Calu3 (cell line): ENCODE measurements at places on chromosomes 1 and 21. TPM values are rescaled to one million over a fixed set of nuclear protein-coding genes. Genes with fewer than 3 reads are reported as not detected.

Gene TEX38
- not detected in 2 replicates for total RNA-seq

Gene AKR7A3
- total RNA-seq = 1.7 and 2.2 TPM in 2 replicates

Gene URB1
- total RNA-seq = 16.5 and 19.2 TPM in 2 replicates

Gene UBXN10
- total RNA-seq = 0.33 and 0.37 TPM in 2 replicates

Gene ALPL
- total RNA-seq = 0.31 and 0.93 TPM in 2 replicates

- DNase-seq = peak; percentile 19
- no peak overlapping the region for H3K27ac ChIP-seq
- peaks cover 35% of the 10 kb centered on the region for H3K27me3 ChIP-seq
Observed at GRCh38 chr1:11648732-11649158, 5.5 kb downstream of the FBXO2 start.

GRCh38 chr1:37932759-37933158 is 14.1 kb downstream of the INPP5B start:
- H3K36me3 ChIP-seq = peaks cover 26% of the 10 kb centered on the region
- H3K27me3 ChIP-seq = no peaks in the 10 kb centered on the region
- peaks cover 15% of the 10 kb centered on the region for H3K4me1 ChIP-seq
- H3K27ac ChIP-seq = no peak overlapping the region
- peak overlapping the region; percentile 94 for H3K4me3 ChIP-seq
- DNase-seq = no peak

GRCh38 chr1:112529301-112529700 is 20.5 kb downstream of the WNT2B start:
- H3K27ac ChIP-seq = no peak overlapping the region
- H3K4me1 ChIP-seq = no peaks in the 10 kb centered on the region
- no peaks in the 10 kb centered on the region for H3K27me3 ChIP-seq
- no peak for DNase-seq

DNA sequence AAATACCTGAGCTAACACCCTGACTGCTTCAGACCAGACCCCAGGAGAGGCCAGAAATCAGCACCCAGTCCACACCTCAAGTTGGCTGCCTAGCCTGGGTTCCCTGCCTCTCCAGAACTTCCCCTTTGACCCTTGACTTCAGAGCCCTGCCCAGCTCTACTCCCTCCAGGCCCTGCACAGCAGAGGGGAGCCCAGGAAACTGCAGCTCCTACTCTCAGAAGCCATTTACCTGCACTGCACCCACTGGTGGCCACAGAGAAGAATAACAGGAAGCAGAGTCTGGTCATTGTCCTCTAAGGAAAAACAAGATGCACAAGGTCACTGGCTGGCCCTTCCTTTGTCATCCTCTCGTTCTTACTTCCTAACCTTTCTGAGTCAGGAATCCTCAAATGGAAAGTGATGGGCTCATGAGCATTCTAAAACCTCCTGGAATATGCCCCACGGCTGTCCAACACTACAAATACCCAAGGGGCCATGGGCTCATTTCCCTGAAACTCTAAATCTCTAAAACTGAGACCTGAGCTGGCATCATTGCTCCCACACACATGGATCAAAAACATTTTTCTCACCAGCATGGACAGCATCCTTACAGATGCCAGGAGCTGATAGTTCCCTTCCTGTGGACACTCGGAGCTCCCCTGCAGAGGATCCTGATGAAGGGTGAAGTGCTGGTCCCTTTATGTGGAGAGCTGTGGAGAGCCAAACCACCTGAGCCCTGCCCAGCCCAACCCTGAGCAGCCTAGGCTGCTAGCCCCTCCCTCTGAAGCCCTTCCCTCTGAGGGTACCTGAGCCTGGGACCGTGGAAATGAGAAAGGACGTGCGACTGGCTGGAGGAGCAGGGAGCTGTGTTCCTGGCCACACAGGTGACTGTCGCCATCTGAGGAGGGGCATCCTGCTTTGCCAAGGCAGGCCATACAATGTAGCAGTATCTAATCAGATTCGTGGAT is at the start of gene ITLN2:
Gene ITLN2, minus strand, starts transcription at position 652 of the 947 bp plus-strand sequence. Its CDS starts 68 bp downstream, at position 584.
- no peak within 1 kb of the TSS for H3K27ac ChIP-seq
- no peaks in the 10 kb centered on the region for H3K36me3 ChIP-seq
- peaks cover 22% of the 10 kb centered on the region for H3K27me3 ChIP-seq
- no peak within 1 kb of the TSS for H3K4me3 ChIP-seq
- DNase-seq = peak; percentile 69

DNA sequence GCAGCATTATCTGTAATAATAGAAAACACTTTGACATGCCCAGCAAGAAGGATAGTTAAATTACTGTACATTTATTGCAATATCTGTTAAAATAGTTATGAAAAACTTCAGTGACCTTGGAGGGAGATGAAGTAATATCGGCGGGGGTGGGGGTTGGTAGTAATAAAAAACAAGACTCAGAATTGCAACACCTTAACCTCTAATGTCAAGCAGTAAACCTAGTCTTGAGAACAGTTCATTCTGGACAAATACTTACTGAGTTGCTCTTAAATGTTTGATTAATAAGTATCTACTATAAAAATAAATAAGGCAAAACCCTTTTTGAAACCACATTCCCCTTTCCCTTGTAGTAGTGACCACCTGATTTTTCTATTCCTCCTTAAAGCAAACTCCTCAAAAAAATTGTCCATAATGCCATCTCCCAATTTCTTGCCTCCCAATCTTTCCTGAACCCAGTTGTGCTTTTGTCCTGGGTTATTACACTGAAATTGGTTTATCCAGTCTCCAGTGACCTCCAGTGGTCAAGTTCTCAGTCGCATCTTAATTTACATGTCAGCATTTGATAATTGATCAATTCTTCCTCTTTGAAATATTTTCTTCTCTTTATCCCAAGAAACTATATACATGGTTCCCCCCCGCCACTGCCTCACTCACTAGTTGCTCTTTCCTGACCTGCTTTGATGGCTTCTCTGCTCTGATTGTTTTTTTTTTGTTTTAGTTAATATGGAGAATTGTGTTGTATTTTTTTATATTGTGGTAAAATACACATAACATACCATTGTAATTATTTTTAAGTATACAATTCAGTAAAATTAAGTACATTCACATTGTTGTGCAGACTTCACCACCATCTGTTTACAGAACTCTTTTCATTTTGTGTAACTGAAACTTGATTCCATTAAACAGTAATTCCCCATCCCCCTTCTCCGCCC is 36.8 kb downstream of the RAP1A start:
- H3K4me3 ChIP-seq = no peak overlapping the region
- peaks cover 9% of the 10 kb centered on the region for H3K4me1 ChIP-seq
- no peaks in the 10 kb centered on the region for H3K27me3 ChIP-seq
- no peaks in the 10 kb centered on the region for H3K36me3 ChIP-seq
- H3K27ac ChIP-seq = peak overlapping the region; percentile 72

DNA sequence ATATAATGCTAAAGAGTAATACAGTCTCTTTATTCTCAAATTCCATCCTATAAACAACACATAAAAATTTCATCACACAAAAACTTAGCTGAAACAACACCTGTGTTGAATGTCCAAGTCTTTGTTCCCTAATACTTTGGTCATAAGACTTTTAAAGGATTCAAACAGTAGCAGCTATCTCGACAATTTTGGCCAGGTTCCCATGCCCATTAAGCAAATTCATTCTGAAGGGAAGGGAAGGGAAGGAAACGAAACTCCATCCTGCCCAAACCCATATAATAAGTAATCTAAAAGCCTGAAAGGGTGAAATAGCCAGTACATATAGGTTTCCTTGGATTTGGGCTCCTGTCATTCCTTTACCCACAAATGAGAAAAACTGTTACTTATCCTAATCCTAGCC is 7.5 kb downstream of the IVNS1ABP start:
- no peak overlapping the region for H3K4me3 ChIP-seq
- H3K27me3 ChIP-seq = no peaks in the 10 kb centered on the region

- H3K27ac ChIP-seq = peak overlapping the region; percentile 92
- peaks cover 4% of the 10 kb centered on the region for H3K36me3 ChIP-seq
- peak overlapping the region; percentile 43 for H3K4me3 ChIP-seq
- peaks cover 44% of the 10 kb centered on the region for H3K4me1 ChIP-seq
- peak; percentile 88 for DNase-seq
Observed at GRCh38 chr1:235910357-235911299, 43.9 kb upstream of the LYST start.

DNA sequence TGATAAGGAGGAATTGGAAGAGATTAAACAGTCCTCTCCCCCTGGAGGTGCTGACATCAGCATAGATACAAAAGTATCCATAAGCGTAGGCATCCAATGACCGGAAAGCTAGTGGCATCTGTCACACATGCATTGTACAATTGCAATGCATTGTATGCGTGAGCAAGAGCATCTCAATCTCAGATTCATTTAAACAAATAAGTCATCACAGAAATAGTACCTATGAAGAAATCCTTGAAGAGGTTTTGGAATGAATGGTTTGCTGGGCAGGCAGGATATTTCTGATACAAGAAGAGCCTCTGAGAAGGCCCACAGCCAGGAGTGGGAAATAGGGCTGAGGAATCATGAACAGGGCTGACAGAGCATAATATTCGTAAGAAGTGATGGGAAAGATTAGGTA is 88.9 kb upstream of the ABCD3 start:
- no peaks in the 10 kb centered on the region for H3K27me3 ChIP-seq
- no peak overlapping the region for H3K4me3 ChIP-seq
- DNase-seq = no peak
- no peak overlapping the region for H3K27ac ChIP-seq

DNA sequence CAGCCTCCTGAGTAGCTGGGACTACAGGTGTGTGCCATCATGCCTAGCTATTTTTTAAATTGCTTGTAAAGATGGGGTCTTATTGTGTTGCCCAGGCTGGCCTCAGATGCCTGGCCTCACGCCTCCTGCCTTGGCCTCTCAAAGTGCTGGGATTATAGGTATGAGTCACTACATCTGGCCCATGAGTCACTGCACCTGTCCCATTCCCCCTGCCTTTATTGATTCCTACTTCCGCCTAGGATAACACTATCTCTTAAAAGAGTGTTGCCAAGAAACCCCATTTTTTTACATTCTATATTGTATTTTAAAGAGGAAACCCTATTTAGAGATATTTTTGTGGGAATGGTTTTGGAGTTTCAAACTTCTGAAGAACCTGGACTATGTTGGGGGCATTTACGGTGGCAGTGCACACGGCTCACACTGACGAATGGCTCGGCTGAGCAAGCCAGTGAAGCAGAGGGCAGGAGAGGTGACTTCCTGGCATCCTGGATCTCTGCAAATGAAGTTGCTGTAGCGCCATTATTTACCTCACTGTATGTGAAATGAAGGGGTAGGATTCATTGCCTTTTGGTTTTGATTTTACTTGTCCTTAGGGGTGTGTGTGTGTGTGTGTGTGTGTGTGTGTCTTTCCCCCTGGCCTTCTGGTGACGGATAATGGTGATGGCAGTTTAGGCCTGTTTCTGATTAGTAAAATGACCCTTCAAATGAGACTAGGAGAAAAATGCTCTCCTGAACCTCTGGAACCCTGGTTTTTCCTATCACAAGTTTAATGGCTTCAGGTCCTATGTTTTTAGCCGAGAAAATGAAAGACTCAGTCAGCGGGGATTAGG is 22.5 kb downstream of the KIF26B start:
- H3K27me3 ChIP-seq = no peaks in the 10 kb centered on the region
- peaks cover 9% of the 10 kb centered on the region for H3K36me3 ChIP-seq
- DNase-seq = peak; percentile 68
- peak overlapping the region; percentile 23 for H3K4me3 ChIP-seq
- peaks cover 25% of the 10 kb centered on the region for H3K4me1 ChIP-seq
- peak overlapping the region; percentile 72 for H3K27ac ChIP-seq

GRCh38 chr1:152444045-152444444 is 30.0 kb upstream of the CRNN start:
- no peak overlapping the region for H3K4me3 ChIP-seq
- no peaks in the 10 kb centered on the region for H3K4me1 ChIP-seq
- peaks cover 59% of the 10 kb centered on the region for H3K27me3 ChIP-seq
- H3K27ac ChIP-seq = no peak overlapping the region

DNA sequence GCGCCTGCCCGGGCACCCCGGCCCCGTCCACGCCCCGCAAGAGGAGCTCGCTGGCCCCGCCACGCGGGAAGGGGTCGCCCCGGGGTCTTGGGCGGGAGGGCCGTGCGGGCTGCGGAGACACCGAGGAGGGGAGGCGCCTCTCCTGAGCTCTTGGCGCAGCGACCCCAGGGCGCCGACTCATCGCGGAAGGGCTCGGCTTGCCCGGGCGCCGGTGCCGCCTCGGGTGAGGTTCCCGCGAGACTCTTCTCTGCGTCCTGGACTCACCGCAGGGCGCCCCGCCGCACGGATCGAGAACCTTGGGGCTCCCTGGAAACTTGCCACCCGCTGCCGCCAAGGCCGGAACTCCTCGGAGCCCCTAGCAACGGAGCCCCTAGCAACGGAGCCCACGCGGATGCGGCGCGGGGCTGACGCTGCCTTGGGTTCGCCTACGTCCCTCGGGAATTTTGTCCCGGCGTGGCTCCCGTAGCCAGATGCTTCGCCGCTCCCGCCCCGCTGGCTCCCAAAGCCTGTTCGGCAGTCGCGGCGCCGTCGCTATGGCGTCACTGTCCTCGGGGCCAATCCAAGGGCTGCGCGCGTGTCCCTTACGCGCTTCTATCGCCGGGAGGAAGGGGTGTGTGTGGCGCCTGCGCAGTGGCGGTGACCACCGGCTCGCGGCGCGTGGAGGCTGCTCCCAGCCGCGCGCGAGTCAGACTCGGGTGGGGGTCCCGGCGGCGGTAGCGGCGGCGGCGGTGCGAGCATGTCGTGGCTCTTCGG is at the start of gene ATAD3A:
Gene ATAD3A, plus strand, starts transcription at position 630 of the 753 bp plus-strand sequence. Its CDS starts 107 bp downstream, at position 737.
- H3K4me3 ChIP-seq = peak within 1 kb of the TSS; percentile 78
- peak within 1 kb of the TSS; percentile 82 for H3K27ac ChIP-seq
- H3K27me3 ChIP-seq = no peaks in the 10 kb centered on the region
- H3K4me1 ChIP-seq = peaks cover 6% of the 10 kb centered on the region

- no peak for DNase-seq
- no peaks in the 10 kb centered on the region for H3K36me3 ChIP-seq
- no peak overlapping the region for H3K27ac ChIP-seq
- no peak overlapping the region for H3K4me3 ChIP-seq
- H3K27me3 ChIP-seq = peaks cover 12% of the 10 kb centered on the region
Observed at GRCh38 chr1:182725259-182726255, 41.2 kb upstream of the RGS8 start.

- peak; percentile 17 for DNase-seq
- no peaks in the 10 kb centered on the region for H3K36me3 ChIP-seq
- no peak overlapping the region for H3K4me3 ChIP-seq
- H3K27me3 ChIP-seq = peaks cover 94% of the 10 kb centered on the region
Observed at GRCh38 chr1:18217398-18218043, 109.9 kb downstream of the IGSF21 start.

GRCh38 chr1:169019419-169020058 is 87.0 kb upstream of the ATP1B1 start:
- peaks cover 9% of the 10 kb centered on the region for H3K4me1 ChIP-seq
- no peaks in the 10 kb centered on the region for H3K27me3 ChIP-seq
- no peak overlapping the region for H3K4me3 ChIP-seq
- H3K36me3 ChIP-seq = no peaks in the 10 kb centered on the region

- no peak overlapping the region for H3K4me3 ChIP-seq
- H3K4me1 ChIP-seq = no peaks in the 10 kb centered on the region
- H3K27ac ChIP-seq = no peak overlapping the region
- no peaks in the 10 kb centered on the region for H3K36me3 ChIP-seq
Observed at GRCh38 chr1:157262891-157263290, 124.7 kb upstream of the ETV3 start.

- no peak overlapping the region for H3K27ac ChIP-seq
- H3K36me3 ChIP-seq = no peaks in the 10 kb centered on the region
Observed at GRCh38 chr1:59815892-59816291, 1.1 kb downstream of the HOOK1 start.

GRCh38 chr1:10659646-10660540 is 136.6 kb downstream of the CASZ1 start:
- H3K27me3 ChIP-seq = no peaks in the 10 kb centered on the region
- no peak overlapping the region for H3K27ac ChIP-seq
- DNase-seq = no peak
- H3K4me1 ChIP-seq = no peaks in the 10 kb centered on the region
